ENCODE measurements at places on chromosomes 5 and 9.
A peak's percentile ranks its signal among the peaks of the same experiment; 100 is the strongest.

DNA sequence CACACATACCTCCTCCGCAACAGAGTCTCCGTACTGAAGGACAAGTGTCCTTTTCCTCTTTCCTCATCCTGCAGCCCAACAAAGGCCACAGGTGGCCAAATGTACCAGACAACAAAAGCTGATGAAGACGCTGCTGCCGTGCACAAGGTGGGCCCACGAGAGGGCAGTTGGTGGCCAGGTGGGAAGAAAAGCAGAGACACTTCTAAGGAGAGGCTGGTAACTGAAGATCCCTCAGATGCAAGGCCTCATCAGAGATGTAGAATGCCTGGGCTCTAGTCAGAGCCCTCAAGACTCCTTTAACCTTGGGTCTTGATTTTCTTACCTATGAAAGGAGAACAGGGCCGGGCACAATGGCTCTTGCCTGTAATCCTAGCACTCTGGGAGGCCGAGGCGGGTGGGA lies 75.7 kb downstream of the NRG2 start:
- DNase-seq = no peak

GRCh38 chr5:18252559-18252958 lies 618.3 kb downstream of the TAF11L14 start:
- no peak for DNase-seq

DNA sequence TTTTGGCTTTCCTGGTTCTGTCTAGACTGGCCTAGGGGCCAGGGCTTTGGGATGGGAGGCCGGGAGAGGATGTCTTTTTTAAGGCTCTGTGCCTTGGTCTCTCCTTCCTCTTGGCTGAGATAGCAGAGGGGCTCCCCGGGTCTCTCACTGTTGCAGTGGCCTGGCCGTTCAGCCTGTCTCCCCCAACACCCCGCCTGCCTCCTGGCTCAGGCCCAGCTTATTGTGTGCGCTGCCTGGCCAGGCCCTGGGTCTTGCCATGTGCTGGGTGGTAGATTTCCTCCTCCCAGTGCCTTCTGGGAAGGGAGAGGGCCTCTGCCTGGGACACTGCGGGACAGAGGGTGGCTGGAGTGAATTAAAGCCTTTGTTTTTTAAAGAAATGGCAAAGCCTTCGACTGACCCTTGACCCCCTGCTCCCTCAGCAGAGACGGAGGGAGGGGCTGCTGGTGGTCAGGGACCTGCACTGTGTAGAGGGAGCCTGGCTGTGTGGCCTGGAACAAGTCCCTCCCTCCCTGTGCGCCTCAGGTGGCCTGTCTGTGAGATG lies 11.1 kb downstream of the FPGS start:
- DNase-seq = no peak

DNA sequence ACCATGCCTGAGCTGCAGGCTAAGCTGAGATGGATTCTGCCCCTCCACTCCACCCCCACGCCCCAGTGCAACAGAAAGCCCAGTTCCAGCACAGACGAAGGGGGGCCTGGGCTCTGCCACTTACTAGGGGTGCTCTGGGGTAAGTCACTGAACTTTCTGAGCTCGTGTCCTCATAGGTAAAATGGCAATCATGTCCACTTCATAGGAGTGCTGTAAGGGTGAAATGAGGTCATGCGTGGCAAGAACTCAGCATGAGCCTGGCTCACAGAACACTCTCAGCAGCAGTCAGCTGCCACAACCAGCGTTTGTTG lies 8.4 kb upstream of the PSD2 start:
- no peak for DNase-seq

GRCh38 chr9:37903647-37904444 lies at the start of gene SLC25A51:
TSS of gene SLC25A51 (minus strand) at chr9:37904127. CDS start at chr9:37888550, 15,577 bp downstream.
- peak; percentile 90 for DNase-seq

- no peak for DNase-seq
Observed at GRCh38 chr5:172790496-172790889, 19.5 kb upstream of the DUSP1 start.

DNA sequence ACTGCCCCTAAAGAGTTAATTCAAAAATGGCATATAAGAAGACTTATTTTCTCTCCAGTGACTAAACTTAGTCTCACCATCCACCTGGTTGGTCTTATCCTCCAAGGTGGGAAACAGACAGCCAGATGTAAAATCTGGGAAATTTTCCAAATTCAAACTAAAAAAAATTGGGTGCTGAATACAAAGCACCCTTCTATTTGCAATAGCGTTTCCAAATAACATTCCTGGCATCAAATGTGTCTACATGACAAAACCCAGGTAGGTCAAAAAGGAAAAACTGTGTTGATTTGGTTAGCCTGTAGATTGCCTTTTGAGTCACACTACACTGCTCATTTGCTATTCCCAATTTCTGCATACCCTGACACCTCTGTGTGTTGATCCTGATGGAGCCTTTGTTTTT lies 252.2 kb downstream of the NR2F1-AS1 start:
- DNase-seq = no peak

DNA sequence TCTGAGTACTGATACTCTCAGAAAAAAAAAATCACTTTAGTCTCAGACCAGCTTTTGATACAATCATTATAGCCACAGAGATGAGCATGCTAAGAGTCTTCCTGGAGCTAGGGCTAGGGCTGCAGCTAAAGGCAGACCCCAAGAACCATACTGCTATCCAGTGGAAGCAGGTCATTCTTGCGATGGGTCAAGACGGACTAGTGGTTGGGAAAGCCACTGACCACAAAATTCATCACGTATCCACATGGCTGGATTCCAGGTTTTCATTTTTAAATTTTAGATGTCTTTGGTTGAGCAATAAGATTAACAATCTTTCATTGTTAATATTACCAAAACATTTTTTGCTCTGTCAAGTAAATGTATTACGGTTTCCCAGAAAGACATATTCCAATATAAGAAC lies 598.1 kb downstream of the DNAH5 start:
- no peak for DNase-seq

- no peak for DNase-seq
Observed at GRCh38 chr9:130018265-130018664, 24.7 kb downstream of the FNBP1 start.

DNA sequence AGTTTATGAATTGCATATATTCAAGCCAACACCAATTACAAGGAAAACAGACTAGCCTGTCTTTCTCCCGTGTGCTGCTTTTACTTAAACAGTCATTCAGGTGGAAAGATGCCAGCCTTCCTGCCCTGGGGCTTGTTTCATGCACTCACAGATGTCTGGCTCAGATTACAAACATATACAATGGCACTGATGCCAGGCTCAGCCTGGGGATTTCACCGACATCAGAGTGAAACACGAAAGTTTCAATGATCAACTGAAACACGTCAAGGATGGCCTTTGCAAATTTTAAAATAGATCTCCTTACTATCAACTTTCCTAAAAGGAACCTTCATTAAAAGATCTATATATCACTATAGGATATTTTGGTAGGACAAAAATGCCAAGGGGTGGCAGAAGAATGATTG lies 1576.5 kb downstream of the EFNA5 start:
- peak; percentile 94 for DNase-seq

GRCh38 chr9:136122425-136123383 lies 4.0 kb upstream of the TMEM250 start:
- DNase-seq = peak; percentile 74

DNA sequence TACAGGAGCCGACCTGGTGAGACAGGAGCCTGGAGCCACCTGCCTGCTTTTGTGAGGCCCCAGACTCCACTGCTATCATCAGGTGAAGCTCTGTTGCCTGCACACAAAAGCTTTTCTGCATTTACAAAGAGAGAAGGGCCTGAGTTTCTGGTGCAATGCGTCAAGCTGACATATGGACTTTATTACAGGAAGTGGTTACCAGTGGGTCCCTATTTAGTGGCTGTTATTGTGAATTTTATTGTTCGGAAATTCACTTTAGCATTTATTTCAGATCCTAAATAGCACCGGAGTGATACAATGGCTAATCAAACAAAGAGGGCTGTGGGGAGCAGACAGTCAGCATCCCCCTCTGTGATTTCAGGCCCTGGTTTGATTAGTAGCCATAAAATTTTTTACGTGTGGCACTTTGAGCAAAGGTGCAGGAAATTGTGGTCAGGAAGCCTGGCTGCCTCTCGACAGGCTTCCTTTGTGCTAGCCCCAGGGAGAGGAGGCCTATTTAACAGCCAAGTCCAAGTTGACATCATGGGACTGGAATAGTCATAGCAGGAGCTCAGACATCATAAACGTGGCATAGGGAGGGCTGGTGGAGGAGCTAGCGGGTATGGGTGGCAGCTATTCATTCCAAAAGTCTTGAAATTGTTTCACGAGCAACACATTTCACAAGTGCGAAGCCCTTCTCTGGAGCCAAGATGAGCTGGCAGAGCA lies 8.4 kb downstream of the TGFBI start:
- DNase-seq = peak; percentile 69

GRCh38 chr9:101463397-101463796 lies 27.8 kb upstream of the ALDOB start:
- no peak for DNase-seq

DNA sequence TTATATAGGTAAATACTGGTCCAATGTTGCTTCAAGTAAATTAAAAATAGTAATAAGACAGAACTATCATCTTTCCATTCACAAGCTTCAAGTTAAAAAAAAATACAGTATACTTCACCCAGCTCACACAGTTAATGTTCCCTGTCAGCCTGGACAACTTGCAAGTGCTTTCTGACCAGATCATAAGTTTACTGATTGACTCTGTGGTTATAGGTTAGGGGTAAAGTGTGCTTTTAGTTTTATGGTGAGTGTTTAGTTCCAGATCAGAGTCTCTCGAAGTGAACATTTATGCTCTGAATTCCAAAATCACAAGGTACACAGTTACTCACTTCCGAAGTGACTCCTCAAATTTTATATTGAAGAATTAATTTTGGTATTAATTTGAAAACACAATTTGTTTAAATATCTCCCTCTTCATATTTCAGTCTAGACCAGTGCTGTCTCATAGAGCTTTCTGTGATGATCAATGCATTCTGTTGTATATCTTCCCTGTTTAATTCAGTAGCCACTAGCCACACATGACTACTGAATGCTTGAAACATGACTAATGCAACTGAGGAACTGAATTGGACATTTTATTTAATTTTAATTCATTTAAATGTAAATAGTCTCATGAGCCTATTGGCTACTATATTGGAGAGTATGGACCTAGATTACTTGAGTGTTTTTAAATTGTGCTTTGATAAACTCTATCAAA lies 90.7 kb downstream of the MEF2C start:
- no peak for DNase-seq

GRCh38 chr9:84266087-84266561 lies 74.4 kb downstream of the SLC28A3 start:
- DNase-seq = peak; percentile 85

- DNase-seq = no peak
Observed at GRCh38 chr5:51404255-51404654, 21.0 kb downstream of the ISL1 start.

- DNase-seq = no peak
Observed at GRCh38 chr5:171102877-171103610, 206.0 kb upstream of the TLX3 start.

GRCh38 chr5:132422720-132423437 lies 53.4 kb downstream of the SLC22A5 start:
- no peak for DNase-seq

GRCh38 chr9:114456929-114457328 lies 48.3 kb downstream of the WHRN start:
- DNase-seq = no peak

DNA sequence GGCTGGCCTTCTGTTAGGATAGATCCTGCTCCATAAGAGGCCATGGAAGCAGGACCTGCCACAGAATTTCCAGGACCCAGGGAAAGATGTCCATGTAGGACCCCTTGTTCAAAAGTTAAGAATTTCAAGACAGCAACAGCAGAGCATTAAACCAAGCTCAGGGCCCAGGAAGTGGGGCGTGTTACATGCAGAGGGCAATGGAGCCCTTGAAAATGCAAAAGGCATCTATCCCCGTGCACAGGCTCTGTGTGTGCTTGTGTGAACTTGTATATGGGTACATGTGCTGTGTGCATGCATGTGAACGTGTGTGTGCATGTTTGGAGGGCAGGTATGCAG lies 14.4 kb upstream of the NKD2 start:
- DNase-seq = no peak

DNA sequence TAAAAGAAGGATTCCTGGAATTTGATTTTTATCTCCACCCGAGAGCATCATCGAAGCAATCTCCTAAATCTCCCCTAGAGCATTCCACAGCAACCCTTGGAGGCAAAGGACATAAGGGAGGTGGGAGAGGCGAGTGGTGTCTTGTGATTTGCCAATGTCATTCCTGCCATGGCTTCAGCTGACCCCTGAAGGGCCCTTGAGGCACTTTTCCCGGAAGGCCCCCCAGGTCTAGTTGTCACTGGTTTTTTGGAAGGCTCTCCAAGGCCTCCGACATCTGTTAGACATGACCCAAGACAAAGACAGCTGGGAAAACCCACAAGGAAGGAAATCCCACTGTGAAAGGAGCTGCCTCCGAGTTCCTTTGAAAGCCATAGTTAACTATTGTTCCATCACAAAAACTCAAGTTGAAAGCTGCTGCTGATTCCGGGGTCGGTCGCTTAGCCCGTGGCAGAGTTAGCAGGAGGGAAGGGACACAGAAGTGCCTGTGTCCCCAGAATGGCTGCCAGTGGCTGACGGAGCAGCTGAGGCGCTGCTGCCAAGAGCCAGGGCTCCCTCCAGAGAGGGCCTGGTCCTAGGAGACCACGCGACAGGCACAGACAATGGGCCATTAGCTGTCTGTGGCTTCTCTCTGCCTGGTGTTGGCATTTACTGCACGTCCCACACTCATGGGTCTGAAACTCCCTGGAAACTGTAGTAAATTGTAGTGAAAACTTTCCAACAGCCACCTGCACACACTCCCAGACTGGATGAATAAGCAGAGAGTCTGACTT lies 24.4 kb upstream of the TRIO start:
- no peak for DNase-seq

DNA sequence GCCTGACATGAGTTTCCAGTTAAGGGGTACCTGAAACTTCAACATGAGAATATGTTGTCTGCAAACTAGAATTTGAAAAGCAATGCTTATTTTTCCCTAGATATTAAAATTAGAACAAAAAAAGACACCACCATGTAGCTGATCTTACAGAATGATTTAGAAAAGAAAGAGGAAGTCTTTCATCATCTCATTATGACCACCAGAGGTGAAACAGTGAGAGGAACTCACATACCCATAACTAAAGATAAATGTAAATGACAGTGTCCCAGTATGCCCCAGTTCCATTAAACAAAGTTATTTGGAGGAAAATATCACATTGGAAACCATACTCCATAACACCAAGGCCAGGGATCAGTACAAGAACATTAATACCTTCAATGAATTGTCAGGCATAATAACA lies 6.9 kb downstream of the TAF7 start:
- no peak for DNase-seq

- peak; percentile 21 for DNase-seq
Observed at GRCh38 chr5:38532165-38532669, 24.2 kb downstream of the LIFR start.

DNA sequence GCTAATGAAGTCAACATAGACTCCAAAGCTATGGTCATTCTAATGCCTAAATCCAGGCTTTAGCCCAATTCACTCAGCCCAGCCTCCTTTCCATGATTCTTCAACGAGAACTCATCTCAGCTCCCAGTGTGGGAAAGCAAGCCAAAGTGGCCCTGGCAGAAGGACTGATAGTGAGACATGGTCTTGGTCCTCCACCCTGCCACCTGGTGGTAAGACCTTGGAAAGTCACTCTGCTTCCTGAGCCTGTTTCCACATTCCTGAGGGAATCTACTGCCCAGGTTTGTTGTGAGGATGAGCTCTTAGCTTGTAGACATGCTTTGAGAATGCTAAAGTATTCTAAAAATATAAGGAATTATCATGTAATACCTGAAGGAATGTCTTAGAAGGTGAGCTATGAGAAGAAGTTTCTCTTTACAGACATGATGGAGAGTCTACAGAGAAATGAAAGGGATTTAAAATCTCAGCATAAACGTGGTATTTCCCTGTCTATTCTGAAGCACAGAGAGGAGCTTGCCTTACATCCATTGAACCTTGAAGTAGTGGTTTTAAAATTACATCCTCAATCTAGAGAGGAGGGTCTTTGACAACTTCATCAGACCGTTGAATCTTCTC lies 173.5 kb downstream of the TRIM32 start:
- DNase-seq = peak; percentile 84
